ENCODE measurements at places on chromosomes 7 and 10.

DNA sequence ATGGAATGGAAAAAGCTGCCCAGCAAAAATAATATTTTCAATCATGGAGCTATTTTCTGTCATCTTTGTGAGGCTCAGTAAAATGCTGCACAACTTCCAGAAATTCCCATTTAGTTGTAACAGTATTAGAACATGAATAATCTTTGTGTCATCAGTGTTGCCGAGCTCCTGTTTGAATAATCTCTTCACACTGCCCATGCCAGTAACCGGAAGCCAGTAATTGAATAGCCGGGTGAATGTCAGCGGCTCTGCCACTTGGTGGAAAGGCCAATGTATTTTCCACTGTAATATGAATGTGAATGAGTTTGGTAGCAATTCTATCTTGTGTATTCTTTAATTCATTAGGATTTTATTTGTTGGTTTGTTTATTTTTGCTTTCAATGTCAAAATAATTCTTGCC is 172.5 kb upstream of the INSYN2A start:
- DNase-seq: no peak

- no peak for DNase-seq
Observed at GRCh38 chr7:23956772-23957576, 247.0 kb downstream of the STK31 start.

GRCh38 chr10:29756451-29756850 is 121.7 kb upstream of the SVIL start:
- peak; percentile 33 for DNase-seq

DNA sequence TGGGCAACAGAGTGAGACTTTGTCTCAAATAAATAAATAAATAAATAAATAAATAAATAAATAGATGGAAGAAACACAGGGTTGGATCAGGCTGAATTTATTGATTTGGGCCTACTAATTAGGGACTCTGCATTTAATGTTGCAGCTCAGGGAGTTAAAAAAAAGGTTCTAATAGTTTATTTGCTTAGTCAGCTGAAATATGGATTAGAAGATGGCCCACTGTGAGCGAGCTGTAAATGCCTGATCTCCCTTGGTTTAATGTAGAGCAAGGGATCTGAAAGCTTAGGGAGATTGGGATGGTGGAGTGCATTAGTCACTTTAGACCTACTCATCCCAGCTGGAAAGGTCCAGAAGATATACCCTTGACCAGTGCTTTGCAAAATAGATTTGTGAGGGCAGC is 25.1 kb upstream of the PDIA4 start:
- no peak for DNase-seq

- no peak for DNase-seq
Observed at GRCh38 chr7:41731493-41732435, 28.9 kb upstream of the INHBA start.

DNA sequence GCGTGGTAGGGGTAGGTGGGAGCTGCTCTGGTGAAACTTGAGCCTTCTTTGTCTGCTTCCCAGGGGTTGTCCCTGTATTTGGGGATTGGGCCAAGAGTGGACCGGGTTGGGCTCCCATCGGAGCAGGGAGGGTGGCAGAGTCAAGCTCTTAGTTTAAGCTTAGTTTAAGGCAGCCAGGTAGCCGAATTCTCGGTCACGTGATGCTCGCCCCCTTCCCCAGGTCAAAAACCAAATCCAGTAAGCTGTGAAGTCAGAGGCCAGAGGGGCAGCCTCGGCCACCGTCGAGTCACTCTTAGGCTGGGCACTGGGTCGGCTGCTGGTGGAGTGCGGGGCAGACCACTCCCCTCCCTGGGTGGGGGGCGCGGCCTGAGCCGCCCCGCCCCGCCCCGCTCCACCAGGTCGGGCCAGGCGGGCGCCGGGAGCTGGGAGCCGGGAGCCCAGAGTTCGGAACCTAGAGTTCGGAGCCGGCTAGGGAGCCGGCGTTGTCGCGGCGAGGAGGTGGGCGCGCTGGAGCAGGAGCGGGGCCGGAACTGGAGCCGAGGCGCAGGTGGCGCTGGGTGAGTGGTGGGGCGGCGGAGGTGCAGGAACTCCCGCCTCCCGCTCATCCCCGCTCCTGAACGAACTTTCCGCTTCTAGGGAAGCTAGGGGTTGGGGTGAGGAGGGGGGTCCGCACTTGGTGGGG is 2.8 kb upstream of the LZTS2 start:
- no peak for DNase-seq

DNA sequence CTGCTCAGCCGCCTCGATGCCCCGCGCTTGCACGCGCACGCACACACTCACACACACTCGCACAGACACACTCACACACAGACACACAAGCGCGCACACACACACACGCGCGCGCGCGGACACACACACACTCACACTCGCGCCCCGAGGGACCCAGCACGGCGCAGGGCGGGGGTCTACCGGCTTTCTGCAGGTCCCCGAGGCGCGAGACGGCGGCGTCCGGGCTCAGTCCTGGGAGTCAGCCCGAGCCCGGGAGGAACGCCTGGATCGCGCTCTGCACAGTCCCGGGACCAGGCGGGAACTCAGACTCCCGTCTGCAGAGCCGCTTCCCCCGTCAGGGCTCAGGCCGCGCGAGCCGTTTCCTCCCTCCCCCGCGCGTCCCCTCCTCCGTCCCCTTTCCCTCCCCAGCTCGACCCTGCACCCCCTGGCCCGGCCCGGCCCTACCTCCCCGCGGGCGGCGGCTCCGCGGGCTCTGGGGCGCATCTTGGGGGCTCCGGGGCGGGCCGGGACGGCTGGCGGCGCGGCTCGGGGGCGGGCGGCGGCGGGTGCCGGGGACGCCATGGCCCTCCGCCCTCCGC is 464 bp downstream of the DENND2A start:
- peak; percentile 70 for DNase-seq

DNA sequence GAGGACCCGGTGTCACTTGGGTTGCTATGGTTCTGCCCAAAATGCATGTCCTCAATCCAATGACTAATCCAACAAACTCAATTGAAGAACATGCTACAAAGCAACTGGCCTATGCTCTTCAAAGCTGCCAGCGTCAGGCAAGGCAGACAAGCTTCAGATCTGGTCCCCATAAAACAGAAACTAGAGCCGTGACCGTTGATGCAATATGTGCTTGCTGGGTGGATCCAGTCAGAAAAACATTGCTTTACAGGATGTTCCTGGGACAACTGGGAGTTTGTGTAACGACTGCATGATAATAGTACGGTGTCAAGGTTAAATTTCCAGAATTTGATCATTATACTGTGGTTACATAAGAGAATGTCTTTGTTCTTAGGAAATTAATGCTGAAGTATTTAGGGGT is 120.7 kb upstream of the CTBP2 start:
- DNase-seq: no peak

DNA sequence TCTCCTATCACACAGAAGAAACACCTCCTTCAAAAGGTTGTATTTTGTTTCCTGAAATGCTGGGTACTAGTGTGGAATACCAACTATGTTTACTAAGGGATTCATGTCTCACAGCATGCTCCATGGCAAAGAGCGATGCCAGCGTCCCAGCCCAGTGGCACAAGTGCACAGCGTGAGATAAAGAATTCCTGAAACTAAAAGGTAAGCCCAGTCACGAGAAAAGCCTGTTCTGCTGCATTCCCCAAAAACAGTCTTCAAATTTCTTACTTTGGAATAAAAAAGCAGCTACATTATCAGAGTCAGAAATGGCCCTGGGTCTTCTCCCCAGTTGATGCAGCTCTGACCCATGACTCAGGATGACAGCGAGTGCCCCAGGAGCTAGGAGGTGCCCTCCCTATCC is 53.1 kb upstream of the DDC start:
- no peak for DNase-seq

DNA sequence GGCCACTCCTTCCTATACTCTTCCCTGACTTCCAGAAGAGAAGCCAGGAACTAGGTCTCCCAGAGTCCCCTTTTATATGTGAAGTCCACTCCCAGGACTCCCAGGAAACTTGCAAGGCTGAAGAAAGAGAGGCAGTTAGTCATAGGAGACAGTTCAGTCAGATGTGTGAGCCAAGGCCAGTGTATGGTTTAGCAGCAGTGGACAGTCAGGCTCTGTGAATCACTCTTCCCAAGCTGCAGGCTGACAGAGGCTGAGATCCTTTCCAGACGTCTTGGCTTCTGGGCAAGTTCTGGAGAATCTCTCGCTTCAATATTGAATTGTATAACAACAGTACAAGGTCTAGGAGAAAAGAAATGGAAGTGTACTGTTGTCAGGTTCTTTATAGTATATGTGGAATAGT is 26.9 kb downstream of the BLVRA start:
- peak; percentile 39 for DNase-seq

DNA sequence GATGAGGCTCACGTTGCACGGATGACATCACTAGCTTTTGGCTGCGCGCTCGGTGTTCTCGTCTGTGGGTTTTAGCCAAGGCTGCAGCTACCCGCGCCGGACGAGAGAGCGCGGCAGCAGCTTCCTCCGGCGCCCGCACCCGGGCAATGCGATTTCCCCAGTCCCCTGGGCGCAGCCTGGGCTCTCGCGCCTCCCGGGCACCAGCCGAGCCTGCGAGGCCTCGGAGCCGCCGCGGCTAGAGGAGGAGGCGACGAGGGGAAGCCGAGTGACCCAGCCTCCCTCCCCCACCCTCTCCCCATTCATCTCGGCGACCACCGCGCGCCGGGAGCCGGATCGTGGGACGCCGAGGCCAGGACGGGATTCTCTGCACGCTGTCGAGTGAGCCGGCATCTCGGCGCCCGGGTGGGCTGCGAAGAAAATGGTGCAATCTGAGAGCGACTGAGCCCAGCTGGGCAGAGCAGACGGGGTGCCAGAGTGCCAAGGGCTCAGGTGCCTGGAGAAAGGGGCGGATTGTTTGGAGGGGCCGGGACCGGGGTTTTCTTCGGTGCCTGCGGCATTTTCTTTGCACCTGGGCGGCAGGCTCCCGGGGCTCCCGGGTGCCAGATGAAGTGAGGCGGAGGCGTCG is 1.2 kb upstream of the TMEM178B start:
- DNase-seq: peak; percentile 77

GRCh38 chr10:31702005-31702404 is 226.6 kb downstream of the ARHGAP12 start:
- no peak for DNase-seq

GRCh38 chr7:22001345-22002004 is 55.8 kb upstream of the CDCA7L start:
- no peak for DNase-seq

DNA sequence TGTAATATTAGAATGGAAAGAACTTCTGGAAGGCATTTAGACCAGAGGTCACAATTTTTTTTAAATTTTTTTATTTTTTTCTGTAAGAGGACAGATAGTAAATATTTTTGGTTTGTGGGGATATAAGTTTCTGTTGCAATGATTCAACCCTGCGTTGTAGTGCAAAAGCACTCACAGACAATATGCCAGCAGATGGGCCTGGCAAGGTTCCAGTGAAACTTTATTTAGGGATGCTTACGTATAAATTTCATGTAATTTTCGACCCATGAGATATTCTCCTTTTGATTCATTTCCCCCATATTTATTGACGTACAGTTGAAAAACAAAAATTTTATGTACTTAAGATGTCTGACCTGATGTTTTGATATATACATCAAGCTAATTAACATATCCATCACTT is 72.8 kb upstream of the NMT2 start:
- no peak for DNase-seq

DNA sequence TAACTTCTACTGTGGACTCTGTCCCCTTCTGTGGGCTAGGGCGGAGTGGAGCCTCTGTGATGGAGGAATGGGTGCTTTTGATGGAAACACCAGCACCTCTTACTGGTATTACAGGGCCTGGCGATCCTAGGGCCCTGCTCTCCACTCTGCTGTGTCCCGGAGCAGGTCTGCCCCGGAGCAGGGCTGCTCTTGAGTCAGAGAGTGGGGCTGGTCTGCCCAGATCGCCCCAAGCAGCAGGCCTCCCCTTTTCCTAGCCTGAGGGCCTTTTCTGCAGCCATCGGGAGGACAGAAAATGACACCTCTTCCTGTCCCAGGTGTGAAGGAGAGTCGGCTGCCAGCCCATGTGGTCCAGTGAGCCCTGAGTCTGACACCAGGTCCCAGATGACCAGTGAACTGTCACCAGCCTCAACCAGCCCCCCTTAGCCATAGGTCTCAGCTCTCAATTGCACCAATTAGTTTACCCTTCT is 1.4 kb downstream of the ZNF282 start:
- no peak for DNase-seq

GRCh38 chr10:124689911-124690498 is 54.2 kb downstream of the FAM53B start:
- DNase-seq: no peak

DNA sequence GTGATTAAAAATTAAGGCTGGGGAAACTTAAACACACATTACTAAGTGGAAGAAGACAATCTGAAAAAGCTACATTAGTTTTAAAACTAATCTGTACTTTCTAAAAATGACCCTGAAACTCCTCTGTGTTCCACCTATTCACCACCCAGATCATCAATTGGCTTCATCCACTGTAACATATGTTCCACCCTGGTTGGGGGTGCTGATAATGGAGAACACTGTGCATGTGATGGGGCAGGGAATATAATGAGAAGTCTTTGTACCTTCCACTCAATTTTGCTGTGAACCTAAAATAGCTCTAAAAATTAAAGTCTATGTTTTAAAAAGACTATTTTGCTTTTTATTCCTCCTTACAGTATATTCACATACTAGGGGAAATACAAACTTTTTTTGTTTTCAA is 132.7 kb downstream of the CNOT4 start:
- DNase-seq: no peak

GRCh38 chr7:5425507-5426225 is 2.0 kb upstream of the TNRC18 start:
- peak; percentile 89 for DNase-seq

GRCh38 chr10:117555863-117556262 is 13.3 kb downstream of the EMX2 start:
- no peak for DNase-seq

DNA sequence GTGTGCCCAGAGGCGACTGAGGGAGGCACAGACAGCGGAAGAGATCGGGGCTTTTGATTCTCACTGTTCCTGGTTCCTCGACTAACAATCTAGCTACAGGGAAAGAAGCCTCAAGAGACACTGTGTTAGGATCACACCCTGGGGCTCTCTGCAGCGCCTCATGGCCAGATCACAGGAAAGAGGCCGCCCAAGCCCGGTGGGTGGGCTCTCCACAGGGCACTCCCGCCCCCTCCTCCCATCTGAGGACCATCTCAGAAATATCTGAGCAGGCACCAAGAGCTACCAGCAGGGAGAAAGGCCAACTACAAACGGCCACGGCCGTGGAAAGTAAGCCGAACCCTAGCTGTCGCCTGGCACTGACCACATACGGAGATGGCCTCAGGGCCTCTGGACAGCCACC is 224.2 kb downstream of the MLLT10 start:
- DNase-seq: no peak

- no peak for DNase-seq
Observed at GRCh38 chr7:152986376-152986775, 226.8 kb downstream of the ACTR3B start.

DNA sequence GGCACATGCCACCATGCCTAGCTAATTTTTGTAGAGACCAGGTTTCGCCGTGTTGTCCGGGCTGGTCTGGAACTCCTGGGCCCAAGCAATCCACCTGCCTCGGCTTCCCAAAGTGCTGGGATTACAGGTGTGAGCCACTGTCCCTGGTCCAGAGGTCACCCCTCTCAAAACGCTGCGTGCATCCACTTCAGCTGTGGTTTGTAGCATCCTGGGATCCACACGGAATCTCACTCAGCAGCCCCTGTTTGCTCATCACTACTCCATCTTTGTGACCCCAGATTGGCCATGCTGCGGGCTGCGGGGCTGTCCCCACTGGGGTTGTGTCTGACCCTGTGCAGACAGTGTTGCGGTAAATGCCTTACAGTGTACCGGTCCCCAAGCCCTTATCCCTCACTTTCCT is 3.5 kb downstream of the INPP5A start:
- peak; percentile 14 for DNase-seq

GRCh38 chr7:5380350-5381070 is 43.1 kb downstream of the TNRC18 start:
- DNase-seq: no peak
